ENCODE measurements at places on chromosomes 16 and 17. TPM values are rescaled to one million over a fixed set of nuclear protein-coding genes. Genes with fewer than 3 reads are reported as not detected.
A peak's percentile ranks its signal among the peaks of the same experiment; 100 is the strongest.

The MYO15A gene
- 0.32 TPM for total RNA-seq

- H3K4me1 ChIP-seq: no peaks in the 10 kb centered on the region
- no peak for DNase-seq
- no peaks in the 10 kb centered on the region for H3K27me3 ChIP-seq
- H3K36me3 ChIP-seq: no peaks in the 10 kb centered on the region
These were observed 273.9 kb upstream of the ZFHX3 start for GRCh38 chr16:73321853-73322252.

DNA sequence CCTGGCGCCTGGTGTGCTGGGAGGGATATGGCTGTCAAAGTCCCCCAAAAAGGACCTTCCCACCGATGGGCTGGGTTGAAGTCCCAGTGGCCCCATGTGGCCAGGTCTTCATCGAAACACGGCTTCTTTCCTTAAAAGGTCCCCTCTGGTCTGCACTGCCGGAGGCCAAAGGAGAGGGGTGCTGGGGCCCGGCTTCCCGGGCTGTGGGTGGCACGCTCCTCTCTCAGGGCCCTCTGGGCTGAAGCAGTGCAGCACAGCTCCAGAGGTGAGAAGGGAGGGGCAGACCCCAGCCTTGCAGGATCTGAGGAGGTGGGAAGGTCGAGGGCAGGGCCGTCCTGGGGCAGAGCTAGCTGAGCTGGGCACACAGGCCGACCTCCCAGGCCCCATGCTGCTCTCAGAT, 6.7 kb downstream of the NPTX1 start:
- no peaks in the 10 kb centered on the region for H3K4me1 ChIP-seq
- no peaks in the 10 kb centered on the region for H3K36me3 ChIP-seq
- peaks cover 53% of the 10 kb centered on the region for H3K27me3 ChIP-seq
- no peak overlapping the region for H3K4me3 ChIP-seq

- no peak overlapping the region for H3K27ac ChIP-seq
- H3K27me3 ChIP-seq: peaks cover 4% of the 10 kb centered on the region
- H3K4me1 ChIP-seq: no peaks in the 10 kb centered on the region
- no peaks in the 10 kb centered on the region for H3K36me3 ChIP-seq
- no peak overlapping the region for H3K4me3 ChIP-seq
These were observed 27.4 kb upstream of the KDM6B start for GRCh38 chr17:7806587-7806986.

The EFCAB5 gene
- total RNA-seq: 1.5 TPM

DNA sequence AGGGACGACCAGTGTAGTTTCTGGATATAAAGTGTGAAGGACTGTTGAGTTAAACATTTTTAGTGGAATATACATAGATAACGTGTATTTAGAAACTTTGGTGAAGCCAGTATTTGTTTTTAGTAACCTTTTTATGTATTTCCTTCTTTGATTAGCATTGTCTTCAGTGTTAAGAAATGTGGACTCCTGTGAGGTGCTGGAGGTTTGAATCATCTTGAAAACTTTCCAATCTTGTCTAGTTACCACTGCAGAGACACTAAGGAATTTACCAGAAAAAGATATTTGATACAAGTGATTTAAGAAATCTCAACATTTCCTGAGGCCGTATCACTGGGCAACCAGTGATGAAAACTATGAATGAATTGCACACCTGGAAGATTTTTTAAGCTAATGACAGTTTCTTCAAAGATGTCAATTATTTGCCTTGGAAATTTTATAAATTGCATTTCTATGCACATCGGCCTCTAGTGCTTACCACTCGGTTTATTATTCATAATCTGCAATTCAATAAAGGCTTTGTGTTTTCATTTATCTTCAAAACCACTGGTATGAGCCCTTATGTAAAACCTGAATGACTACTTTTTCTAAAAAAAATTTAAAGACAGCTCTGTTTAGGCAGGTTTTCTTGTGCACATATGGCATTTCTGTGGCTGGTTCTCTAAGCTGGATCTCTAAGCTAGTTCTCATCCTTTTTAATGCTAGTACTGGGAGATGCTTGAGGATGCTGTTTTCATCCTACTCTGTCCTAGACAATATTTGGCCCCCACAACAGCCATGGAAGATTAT, 31.4 kb upstream of the ADCY7 start:
- DNase-seq: peak; percentile 75
- no peaks in the 10 kb centered on the region for H3K36me3 ChIP-seq
- H3K27me3 ChIP-seq: no peaks in the 10 kb centered on the region
- H3K4me3 ChIP-seq: no peak overlapping the region
- H3K4me1 ChIP-seq: peaks cover 18% of the 10 kb centered on the region
- peak overlapping the region; percentile 37 for H3K27ac ChIP-seq

GRCh38 chr16:64964126-64964540, 157.7 kb downstream of the CDH11 start:
- DNase-seq: peak; percentile 84
- H3K36me3 ChIP-seq: peaks cover 28% of the 10 kb centered on the region
- no peaks in the 10 kb centered on the region for H3K4me1 ChIP-seq
- no peak overlapping the region for H3K4me3 ChIP-seq

DNA sequence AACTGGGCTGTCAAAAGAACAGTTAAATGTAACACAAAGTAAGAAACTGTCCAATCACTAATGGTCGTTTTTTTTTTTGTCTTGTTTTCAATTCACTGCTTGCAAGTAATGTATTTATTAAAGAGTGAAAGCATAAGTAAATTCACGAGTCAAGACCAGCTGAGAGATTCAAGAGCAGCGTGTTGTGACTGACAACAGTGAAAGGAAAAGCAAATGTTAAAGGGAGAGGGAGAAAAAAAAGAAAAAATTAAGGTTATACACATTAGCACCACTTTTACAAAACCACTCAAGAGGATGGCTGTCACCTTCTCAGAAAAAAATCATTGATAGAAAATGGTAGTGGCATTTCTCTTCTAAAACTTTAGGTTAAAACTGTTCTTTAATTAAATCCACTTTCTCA, 36.1 kb downstream of the GPATCH8 start:
- no peak overlapping the region for H3K27ac ChIP-seq
- H3K4me1 ChIP-seq: peaks cover 6% of the 10 kb centered on the region
- H3K4me3 ChIP-seq: no peak overlapping the region
- DNase-seq: no peak
- H3K36me3 ChIP-seq: peaks cover 14% of the 10 kb centered on the region

GRCh38 chr16:66103211-66103610, 263.3 kb upstream of the CDH5 start:
- H3K4me1 ChIP-seq: peaks cover 14% of the 10 kb centered on the region
- H3K27me3 ChIP-seq: no peaks in the 10 kb centered on the region
- H3K36me3 ChIP-seq: no peaks in the 10 kb centered on the region
- DNase-seq: no peak

DNA sequence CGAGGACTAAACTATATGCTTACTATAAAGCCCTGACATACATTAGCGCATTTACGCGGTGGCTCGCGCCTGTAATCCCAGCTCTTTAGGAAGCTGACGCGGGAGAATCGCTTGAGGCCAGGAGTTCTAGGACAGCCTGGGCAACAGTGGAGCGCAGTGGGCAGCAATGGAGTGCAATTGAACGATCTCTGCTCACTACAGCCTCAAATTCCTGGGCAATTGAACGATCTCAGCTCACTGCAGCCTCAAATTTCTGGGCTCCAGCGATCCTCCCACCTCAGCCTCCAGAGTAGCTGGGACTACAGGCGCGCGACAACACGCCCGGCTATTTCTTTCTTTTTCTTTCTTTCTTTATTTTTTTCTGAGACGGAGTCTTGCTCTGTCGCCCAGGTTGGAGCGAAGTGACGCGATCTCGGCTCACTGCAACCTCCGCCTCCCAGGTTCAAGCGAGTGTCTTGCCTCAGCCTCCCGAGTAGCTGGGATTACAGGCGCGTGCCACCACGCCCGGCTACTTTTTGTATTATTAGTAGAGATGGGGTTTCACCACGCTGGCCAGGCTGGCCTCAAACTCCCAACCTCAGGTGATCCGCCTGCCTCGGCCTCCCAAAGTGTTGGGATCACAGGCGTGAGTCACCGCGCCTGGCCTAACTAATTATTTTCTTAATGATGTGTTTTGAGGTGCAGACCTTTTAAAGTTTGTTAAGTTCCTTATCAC, 506 bp upstream of the COG7 start:
- peak overlapping the region; percentile 91 for H3K4me3 ChIP-seq
- no peaks in the 10 kb centered on the region for H3K27me3 ChIP-seq
- H3K36me3 ChIP-seq: no peaks in the 10 kb centered on the region
- H3K4me1 ChIP-seq: peaks cover 2% of the 10 kb centered on the region
- DNase-seq: no peak

GRCh38 chr17:11779892-11780291, 181.6 kb downstream of the DNAH9 start:
- DNase-seq: no peak
- H3K4me3 ChIP-seq: no peak overlapping the region
- H3K27me3 ChIP-seq: no peaks in the 10 kb centered on the region
- H3K36me3 ChIP-seq: no peaks in the 10 kb centered on the region
- no peaks in the 10 kb centered on the region for H3K4me1 ChIP-seq

- H3K27me3 ChIP-seq: no peaks in the 10 kb centered on the region
- peak; percentile 92 for DNase-seq
- H3K36me3 ChIP-seq: no peaks in the 10 kb centered on the region
These were observed 12.2 kb downstream of the BANP start for GRCh38 chr16:87963400-87963799.

DNA sequence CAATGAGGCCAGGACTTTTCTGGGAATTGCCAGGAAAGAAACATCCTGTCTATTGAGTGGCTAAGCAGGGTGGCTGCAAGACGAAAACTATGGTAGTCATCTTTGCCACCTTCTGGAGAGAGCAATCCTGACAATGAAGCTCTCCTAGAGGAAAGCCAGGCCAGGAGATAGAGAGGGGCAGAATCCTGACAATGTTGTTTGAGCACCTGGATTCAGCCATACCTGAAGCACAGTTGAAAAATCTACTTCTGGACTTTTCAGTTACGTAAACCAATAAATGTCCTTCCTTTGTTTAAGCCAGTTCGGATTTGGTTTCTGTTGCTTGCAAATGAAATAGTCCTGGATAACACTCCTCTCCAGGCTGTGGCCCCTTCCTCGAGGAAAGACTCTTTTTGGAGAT, 9.4 kb downstream of the P2RX1 start:
- H3K27me3 ChIP-seq: no peaks in the 10 kb centered on the region
- no peak for DNase-seq
- H3K4me1 ChIP-seq: no peaks in the 10 kb centered on the region
- no peaks in the 10 kb centered on the region for H3K36me3 ChIP-seq
- no peak overlapping the region for H3K4me3 ChIP-seq

DNA sequence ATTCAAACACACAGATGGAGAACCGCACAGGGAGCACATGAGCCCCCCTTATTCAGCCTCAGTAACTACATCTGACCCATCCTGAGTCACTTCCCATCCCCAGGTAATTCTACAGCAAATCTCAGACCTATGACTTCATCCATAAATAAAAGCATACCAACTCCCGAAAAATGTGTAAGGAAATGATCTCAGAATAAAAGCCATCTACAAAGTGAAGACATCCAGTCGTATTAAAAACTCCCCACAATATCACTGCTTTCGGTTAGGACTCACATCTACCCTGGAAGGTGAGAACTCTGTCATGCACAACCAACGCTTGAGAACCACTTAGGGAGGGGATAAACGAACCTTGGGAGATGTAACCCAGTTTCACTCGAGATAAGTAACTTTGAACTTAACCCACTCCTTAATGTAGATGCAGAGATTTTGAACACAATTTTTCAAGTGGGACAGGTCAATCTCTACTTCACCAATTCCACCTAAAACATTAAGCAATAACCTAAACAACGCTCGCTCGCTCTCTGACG, 1.3 kb downstream of the USP36 start:
- peaks cover 32% of the 10 kb centered on the region for H3K36me3 ChIP-seq
- peak overlapping the region; percentile 88 for H3K4me3 ChIP-seq
- peaks cover 29% of the 10 kb centered on the region for H3K4me1 ChIP-seq

- H3K4me1 ChIP-seq: peaks cover 16% of the 10 kb centered on the region
- peaks cover 25% of the 10 kb centered on the region for H3K27me3 ChIP-seq
- no peak overlapping the region for H3K4me3 ChIP-seq
- no peak overlapping the region for H3K27ac ChIP-seq
These were observed 4.0 kb downstream of the SYNGR3 start for GRCh38 chr16:1993731-1994131.

- no peak overlapping the region for H3K4me3 ChIP-seq
- H3K36me3 ChIP-seq: no peaks in the 10 kb centered on the region
- DNase-seq: no peak
- peaks cover 2% of the 10 kb centered on the region for H3K27me3 ChIP-seq
- peaks cover 11% of the 10 kb centered on the region for H3K4me1 ChIP-seq
- no peak overlapping the region for H3K27ac ChIP-seq
These were observed 16.8 kb upstream of the PLLP start for GRCh38 chr16:57301126-57301817.

The STAT5A gene
- 1.9 TPM for total RNA-seq

The CDRT15L2 gene
- total RNA-seq: not detected

The CDRT15 gene
- not detected for total RNA-seq

The PRDM7 gene
- total RNA-seq: not detected

DNA sequence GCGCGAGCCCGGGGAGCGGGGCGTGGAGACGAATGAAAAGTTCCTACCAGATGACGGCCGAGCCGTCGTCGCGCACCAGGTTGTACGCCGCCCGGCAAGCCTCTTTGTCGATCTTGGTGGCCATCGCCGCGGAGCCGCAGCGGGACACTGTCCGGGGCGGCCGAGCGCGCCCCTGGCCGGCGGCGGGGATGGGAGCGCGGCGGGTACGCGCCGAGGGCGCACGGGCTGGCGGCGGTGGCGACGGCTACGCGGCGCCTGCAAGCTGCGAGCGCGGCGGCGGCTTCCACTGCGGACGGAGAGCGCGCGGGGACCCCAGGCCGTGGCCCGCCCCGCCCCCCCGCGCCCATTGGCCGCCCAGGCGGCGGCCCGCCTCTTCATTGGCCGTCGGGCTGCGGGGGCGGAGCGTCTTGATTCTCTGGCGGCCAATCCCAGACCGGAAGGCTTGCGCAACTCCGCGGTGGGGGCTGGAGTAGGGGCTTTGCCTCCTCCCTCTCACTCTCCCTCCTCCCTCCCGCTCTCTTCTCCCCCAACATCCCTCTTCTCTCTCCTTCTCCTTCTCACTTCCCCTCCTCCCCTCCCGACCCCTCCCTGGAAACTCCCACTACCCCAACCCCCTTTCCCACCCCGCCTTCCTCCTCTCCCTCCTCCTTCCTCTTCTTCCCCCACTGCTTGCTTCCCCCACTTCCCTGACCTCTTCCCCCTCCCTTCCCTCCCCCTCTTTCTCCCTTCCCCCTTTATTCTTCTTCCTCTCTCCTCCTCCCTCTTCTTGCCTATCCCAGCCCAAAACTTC, at the start of gene COTL1:
TSS of gene COTL1 (minus strand) at position 288 of the 790 bp plus-strand sequence. CDS start at position 124, 164 bp downstream.
- H3K4me1 ChIP-seq: peaks cover 32% of the 10 kb centered on the region
- peak within 1 kb of the TSS; percentile 60 for H3K27ac ChIP-seq
- peaks cover 10% of the 10 kb centered on the region for H3K36me3 ChIP-seq
- H3K27me3 ChIP-seq: no peaks in the 10 kb centered on the region

DNA sequence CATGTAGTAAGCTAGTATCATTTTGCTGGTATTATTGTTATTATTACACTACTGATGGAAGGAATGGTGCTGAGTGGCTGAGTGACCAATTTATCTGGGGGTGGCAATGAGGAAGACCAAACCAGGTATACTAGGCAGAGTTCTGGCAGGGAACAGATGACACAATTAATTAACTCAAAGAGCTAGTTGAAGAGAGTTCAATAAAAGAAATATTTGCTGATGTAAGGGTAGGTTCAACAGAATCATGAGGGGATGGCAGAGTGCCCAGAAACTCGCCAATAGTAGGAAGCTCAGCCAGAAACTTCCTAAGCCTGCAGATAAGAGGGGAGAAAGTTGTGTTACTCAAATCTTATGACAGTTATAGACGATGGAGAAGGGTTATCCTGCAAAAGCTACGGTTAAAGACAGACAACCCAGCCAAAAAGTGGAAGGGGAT, 352.5 kb downstream of the KCNJ2 start:
- H3K27me3 ChIP-seq: no peaks in the 10 kb centered on the region
- H3K36me3 ChIP-seq: no peaks in the 10 kb centered on the region
- no peak overlapping the region for H3K27ac ChIP-seq
- H3K4me3 ChIP-seq: no peak overlapping the region

The CPHXL2 gene
- total RNA-seq: not detected

The TSPOAP1 gene
- total RNA-seq: 0.60 TPM
